ENCODE measurements at places on chromosomes 16 and 17. TPM values are rescaled to one million over a fixed set of nuclear protein-coding genes. Genes with fewer than 3 reads are reported as not detected.

The PRPF8 gene
- 266 TPM for total RNA-seq

The HEATR9 gene
- total RNA-seq: not detected

The KRT222 gene
- total RNA-seq: 0.51 TPM

The LYRM1 gene
- 35.6 TPM for total RNA-seq

The LLGL2 gene
- 20.1 TPM for total RNA-seq

The EVI2A gene
- not detected for total RNA-seq

The PRAC2 gene
- total RNA-seq: not detected

The APPBP2 gene
- total RNA-seq: 14.9 TPM

The RAB37 gene
- 1.2 TPM for total RNA-seq

The TBC1D3C gene
- total RNA-seq: not detected

The FBF1 gene
- 7.4 TPM for total RNA-seq

The MYH2 gene
- not detected for total RNA-seq

The ITGAD gene
- total RNA-seq: not detected

The KRT24 gene
- total RNA-seq: not detected

The TBC1D3B gene
- total RNA-seq: 2.5 TPM

The BIRC5 gene
- total RNA-seq: 105 TPM

The MEIOB gene
- 1.0 TPM for total RNA-seq

The KRT31 gene
- not detected for total RNA-seq

The LRRC75A gene
- total RNA-seq: 1.2 TPM

The NHLRC4 gene
- 0.21 TPM for total RNA-seq

The CEP295NL gene
- 0.38 TPM for total RNA-seq

The SERPINF2 gene
- total RNA-seq: 4.2 TPM

The NKD1 gene
- 0.21 TPM for total RNA-seq

The ABCC11 gene
- total RNA-seq: 0.21 TPM

The HOXB1 gene
- not detected for total RNA-seq

The TMEM132E gene
- 0.01 TPM for total RNA-seq

The RGS11 gene
- 2.3 TPM for total RNA-seq

The MAPT gene
- 1.8 TPM for total RNA-seq

The AXIN2 gene
- total RNA-seq: 1.00 TPM

The CCL16 gene
- total RNA-seq: not detected

The KRT20 gene
- total RNA-seq: 0.18 TPM

The ACSM2A gene
- total RNA-seq: not detected

The USP31 gene
- 15.2 TPM for total RNA-seq
